Thymus (tissue), 14 donors: ENCODE measurements at places on chromosomes 12 and 14. TPM values are rescaled to one million over a fixed set of nuclear protein-coding genes. Genes with fewer than 3 reads are reported as not detected.

DNA sequence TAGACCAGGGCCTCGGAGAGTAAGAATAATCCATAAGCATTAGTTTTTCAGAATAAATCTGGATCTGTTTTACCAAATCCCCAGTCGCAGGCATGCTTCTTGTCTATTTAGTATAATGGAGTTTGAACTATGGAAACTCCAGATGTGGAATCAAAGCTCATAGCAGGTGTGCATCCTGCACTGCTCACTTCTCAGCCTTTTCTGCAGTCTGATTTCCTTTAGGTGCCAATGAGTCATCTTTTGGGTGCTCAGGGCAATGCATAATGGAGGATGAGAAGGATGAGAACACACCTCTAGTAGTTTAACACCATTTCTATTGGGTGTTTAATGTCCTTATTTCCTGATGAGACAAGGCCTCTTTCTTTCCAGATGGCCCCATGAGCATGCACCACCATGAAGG, 961.2 kb downstream of the TMEM121 start:
- no peak for DNase-seq

Gene MUCL1
- total RNA-seq, result 1.2 TPM

DNA sequence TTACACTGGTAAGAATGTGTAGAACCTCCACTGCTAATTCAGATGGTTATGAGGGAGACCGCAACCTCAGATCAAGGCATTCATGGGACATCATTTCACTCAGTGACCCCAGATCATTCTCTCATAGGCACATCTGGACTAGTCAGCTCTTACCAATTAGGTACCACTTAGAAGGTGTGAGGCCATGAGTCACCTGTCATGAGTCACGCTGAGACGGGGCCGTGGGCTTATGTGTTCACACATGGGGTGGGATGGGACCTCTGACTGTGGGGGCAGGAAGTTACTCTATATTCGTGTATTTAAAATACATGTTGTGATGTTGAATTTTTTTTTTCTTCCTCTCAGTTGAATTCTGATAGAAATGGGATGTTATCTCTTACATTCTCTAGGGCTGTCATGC, 55.9 kb downstream of the CCDC92 start:
- DNase-seq, result no peak

GRCh38 chr12:27511031-27511722, 12.8 kb upstream of the PPFIBP1 start:
- DNase-seq, result no peak

GRCh38 chr12:88450136-88450535, 130.1 kb downstream of the KITLG start:
- DNase-seq, result no peak

DNA sequence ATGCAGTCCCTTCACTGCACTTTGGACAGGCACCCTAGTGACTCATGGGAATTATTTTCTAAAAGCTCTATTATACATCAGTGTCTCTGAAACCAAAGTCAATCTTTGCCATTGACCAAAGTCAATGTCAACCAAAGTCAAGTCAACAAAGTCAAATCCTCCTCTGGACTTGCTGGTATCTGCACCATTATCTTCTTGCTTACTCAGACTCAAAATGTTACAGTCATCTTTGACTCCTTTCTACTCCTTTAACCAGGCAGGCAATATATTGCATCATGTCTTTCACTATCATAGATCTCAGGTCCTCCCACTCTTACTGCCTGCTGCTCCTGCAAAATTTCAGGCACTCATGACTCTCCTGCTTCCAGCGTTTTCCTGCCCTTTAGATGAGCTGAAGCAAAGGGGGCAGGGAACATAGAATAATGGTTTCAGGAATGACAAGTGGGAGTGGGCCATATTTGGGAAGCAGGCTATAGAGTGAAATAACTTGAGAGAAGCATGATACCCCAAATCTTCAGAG, 39.2 kb downstream of the IGF1 start:
- no peak for DNase-seq

DNA sequence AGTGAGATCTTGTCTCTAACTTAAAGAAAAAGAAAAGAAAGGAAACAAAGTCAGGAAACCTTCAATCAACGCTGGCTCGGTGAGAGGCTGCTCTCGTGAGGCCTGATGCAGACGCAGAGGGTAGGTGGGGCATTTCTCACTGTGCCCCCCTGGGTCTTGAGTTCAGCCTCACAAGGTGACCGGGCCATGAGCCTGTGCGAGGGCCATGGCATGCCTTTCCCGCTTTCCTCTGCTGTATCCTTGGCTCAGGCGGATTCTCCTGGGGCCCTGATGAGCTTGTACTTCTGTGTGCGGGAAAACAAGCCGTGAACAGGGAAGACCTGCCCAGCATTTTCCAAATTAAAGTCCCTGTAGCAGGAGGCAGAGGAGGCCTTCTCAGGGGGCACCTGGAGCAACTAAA, 20.2 kb downstream of the ADGRD1 start:
- DNase-seq, result no peak

GRCh38 chr12:124601706-124602105, 34.3 kb upstream of the NCOR2 start:
- no peak for DNase-seq
